ENCODE measurements at places on chromosomes 5 and 9.

DNA sequence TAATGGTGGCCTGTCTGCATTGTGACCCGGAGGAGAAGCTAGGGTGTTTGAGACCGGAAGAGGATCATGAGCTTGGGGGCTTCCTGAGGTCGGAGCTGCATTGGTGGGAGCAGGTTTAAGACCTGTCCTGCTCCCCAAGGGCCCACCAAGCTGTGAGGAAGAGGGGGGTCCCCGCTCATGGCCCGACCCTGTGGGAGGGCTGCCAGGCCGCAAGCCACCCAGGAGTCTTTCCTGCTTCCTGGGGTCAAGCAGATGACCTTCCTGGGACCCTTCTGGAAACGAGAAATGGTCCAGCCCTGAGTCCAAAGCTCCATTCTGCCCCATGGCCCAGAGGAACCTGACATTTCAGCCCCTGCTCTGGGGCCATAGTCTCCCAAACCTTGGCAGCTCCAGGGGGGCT is 61.5 kb upstream of the RNU6ATAC start:
- DNase-seq = no peak

- no peak for DNase-seq
Observed at GRCh38 chr9:110936237-110936636, 102.0 kb downstream of the LPAR1 start.

DNA sequence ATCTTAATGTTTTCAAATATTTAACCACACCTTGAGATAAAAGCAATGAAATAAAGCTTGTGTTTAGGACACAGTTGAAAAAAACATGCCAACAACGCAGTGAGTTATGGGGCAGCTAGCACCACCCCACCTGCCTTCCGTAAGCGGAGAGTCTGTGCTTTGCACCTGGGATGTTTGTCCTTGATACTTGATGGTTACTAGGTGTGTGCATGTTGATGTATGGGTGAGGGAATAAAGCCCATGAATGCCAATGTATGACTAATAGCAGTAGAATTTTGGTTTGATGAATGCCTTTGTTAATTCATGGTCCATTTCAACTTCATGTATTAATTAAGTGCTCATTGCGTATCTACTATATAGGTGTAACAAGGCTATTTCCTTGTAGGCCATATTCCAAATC is 74.0 kb downstream of the PCSK5 start:
- DNase-seq = no peak

GRCh38 chr9:36980148-36980974 is 53.7 kb downstream of the PAX5 start:
- DNase-seq = no peak

DNA sequence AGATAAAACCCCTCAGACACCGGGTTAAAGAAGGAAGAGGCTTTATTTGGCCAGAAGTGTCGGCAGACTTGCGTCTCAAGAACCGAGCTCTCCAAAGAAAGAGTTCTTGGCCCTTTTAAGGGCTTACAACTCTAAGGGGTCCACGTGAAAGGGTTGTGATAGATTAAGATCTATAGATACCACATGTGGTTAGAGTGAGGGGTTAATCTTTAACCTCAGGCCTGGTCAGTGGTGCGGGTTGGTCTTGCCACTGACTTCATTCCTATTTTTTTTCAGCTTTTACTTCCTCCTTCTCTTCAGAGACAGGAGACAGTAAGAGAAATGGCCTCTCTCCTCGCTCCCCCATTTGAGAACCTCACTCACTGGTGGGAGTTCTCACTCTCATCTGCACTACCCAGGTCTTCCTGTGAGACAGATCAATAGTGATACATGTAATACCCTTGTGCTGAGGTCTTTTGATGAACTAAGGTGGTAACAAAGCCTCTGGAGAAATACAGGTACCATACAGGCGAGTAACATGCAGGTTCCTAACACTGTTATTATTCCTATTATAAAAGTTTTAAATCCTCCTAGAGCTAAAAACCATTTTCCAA is 52.4 kb upstream of the COX7C start:
- DNase-seq = no peak

All from stimulated activated effector memory CD8-positive, alpha-beta T cell treated with anti-CD3 and anti-CD28 coated beads, Interleukin-12 subunit alpha, Interleukin-12 subunit beta, amount 100 ng/mL, for 72 hours (primary cell).